Dorsolateral prefrontal cortex (tissue), 122 donors: ENCODE measurements at places on chromosomes 2 and 18.

DNA sequence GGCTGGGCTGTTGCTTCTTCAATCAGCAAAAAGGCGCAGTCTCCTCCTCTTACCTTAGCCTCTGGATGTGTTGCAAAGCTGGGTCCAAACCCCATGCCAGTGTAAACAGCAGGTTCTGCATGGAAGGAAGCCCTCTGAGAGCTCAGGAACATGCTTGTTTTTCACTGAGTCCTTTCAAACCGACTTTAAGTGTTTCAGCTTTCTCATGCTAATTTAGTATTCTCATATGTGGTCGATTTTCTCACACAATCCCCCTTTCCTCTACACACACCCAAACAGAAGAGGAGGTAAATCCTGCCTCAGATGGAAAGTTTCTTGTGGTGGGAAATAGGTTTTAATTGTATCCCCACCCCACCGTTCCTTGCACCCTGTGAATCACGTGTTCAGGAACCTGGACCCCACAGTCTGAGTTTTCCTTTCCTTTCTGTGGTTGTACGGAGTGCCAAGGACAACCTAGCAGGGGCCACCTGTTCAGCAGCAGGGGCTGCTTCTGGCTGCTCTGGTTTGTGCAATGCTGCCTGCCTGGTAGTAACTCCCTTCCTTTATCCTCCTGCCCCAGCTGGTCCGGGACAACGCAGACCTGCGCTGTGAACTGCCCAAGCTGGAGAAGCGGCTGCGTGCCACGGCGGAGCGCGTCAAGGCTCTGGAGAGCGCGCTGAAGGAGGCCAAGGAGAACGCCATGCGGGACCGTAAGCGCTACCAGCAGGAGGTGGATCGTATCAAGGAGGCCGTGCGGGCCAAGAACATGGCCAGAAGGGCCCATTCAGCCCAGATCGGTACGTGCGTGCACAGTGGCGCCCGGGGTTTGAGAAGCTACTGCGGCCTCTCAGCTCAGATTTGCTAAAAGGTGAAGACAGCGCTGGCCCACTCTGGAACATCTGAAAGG lies 28.7 kb upstream of the LYPD6B start:
- no peak for DNase-seq

DNA sequence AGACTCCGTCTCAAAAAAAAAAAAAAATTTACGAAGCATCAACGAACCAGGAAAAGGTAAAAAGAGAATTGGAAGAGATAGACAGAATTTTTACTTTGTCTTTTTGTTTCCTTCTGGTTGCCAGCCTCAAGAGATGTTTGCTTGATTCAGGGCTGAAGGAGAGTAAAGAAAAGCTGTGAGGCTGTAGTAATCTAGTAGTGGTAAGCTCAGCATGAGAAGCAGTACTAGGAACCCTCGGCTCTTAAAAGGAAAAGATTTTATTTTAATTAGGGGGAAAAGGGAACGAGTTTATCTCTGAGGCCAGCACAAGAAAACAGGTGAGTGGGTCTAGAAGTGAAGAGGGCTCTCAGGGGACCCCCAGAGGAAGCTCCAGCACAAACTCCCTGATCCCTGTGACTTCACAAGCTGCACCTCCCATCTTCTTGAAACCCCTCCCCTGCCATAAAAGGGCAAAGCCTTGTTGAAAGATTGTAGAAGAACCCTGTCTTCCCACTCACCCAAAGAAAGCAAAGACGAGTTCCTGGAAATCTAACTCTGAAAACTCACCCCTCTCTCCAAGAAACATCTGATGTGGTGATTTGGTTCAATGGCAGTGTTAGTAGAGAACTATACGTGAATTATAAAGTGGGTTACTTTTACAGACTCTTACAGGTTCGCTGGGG lies 8.6 kb downstream of the RBMS1 start:
- no peak for DNase-seq

DNA sequence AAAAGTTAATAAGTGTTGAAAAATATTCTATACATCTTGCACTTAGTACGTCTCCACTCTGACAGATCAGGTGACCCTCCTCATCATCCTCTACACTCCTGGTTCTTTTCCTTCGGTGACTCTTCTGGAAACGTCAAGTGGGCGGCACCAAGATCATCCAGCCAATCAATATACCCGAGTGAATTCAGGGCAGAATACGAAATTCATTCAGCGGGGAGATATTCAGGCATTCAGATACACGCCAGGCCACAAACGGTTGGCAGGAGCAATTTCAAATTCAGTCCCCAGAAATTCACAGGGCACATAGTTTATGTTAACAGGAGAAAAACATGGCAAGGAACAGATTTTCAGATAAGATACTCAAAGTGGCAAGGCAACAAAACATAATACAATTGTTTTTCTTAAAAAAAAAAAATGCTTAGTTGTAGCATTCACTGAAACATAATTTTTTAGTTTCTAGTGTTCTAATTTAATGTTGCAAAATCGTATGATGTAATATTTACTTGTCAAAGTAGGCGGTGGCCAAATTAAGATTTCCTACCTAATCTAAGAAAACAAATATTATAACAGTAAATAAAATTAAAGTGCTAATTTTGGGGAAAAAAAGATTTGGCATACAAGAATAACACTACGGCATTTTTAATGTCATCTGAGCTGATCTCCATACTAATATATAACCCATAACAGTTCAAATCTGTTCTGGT lies 4.2 kb downstream of the CLK1 start:
- peak; percentile 27 for DNase-seq

GRCh38 chr18:66994790-66995189 lies 390.9 kb upstream of the CDH19 start:
- no peak for DNase-seq

- DNase-seq: no peak
Observed at GRCh38 chr18:10792181-10792580, 266.4 kb downstream of the NAPG start.

- DNase-seq: no peak
Observed at GRCh38 chr18:70355620-70356385, 67.0 kb downstream of the SOCS6 start.

DNA sequence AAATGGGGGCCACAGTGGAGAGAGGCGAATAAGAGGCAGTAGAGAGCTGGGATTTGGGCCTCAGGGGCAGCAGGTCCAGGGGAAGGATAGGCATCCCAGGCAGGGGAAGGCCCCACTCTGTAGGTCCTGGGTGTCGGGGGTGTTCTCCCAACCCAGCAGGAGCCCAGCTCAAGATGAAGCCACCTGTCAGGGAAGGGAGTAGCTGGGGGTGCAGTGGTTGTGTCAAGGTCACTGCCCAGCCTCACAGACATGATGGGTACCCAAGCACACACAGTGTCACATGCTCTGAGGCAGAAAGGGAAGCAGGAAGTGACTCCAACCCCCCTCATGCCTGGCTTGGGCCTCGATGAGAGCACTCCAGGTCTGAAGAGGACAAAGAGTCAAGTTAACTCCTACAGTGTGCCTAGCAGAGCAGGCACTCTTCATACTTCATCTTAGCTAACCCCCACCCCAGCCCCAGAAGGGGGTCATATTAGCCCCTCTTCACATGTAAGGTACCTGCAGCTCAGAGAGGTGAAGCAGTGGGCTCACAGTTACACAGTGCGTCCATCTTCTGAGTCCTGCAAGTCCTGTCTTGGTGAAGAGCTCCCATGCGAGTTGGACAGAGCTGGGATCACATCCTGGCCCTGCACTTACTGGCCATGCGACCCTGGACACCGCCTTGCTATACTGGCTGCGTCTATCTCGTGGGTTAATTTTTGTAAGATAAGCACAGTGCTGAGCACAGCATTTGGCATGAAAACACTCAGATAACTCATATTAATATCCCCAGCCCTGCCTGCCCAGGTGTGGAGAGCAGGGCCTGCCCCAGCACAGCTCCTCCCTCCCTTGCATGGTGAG lies 72.6 kb upstream of the DAPL1 start:
- no peak for DNase-seq
